OCI-LY7 (cell line): ENCODE measurements at places on chromosomes 11 and 22. TPM values are rescaled to one million over a fixed set of nuclear protein-coding genes. Genes with fewer than 3 reads are reported as not detected.

The CABP7 gene
- total RNA-seq: 0.18 TPM in 1 of 2 replicates, not detected in the other

The ACRV1 gene
- total RNA-seq: 0.33 TPM in 1 of 2 replicates, not detected in the other

The TIGD3 gene
- 2.0 TPM in 2 replicates for total RNA-seq

The RAB36 gene
- total RNA-seq: 2.5 and 3.0 TPM in 2 replicates

The MFNG gene
- total RNA-seq: 215 and 235 TPM in 2 replicates
